ENCODE measurements at places on chromosomes 3 and 15. TPM values are rescaled to one million over a fixed set of nuclear protein-coding genes. Genes with fewer than 3 reads are reported as not detected.

Gene KPNA4
- 44.9 TPM for total RNA-seq

Gene RASGRP1
- total RNA-seq: 167 TPM

Gene MRPL3
- 146 TPM for total RNA-seq

GRCh38 chr3:178777718-178778411 is 241.6 kb downstream of the KCNMB2 start:
- DNase-seq: no peak

DNA sequence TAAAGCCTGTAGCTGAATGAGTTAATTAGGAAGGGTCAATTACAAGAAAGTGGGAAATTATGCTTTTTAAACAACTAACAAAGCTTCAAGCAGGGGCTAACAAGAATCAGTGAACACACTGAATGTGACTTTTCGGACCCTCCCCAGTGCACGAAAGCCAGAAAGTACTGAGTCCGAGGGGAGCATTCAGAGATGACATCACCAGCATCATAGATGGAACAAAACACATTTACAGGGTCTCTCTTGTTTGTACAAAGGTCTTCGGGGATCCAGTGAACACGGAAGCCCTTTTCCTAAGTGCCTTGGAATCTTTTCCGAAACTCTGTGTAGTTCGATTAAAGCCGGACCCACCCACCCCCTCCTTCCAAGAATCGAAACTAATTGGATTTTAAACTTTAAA is 829 bp downstream of the DCP1A start:
- no peak for DNase-seq
